DMS79 treated with DMSO at 0.1 percent for 48 hours (cell line): ENCODE measurements at places on chromosomes 2 and 18.

DNA sequence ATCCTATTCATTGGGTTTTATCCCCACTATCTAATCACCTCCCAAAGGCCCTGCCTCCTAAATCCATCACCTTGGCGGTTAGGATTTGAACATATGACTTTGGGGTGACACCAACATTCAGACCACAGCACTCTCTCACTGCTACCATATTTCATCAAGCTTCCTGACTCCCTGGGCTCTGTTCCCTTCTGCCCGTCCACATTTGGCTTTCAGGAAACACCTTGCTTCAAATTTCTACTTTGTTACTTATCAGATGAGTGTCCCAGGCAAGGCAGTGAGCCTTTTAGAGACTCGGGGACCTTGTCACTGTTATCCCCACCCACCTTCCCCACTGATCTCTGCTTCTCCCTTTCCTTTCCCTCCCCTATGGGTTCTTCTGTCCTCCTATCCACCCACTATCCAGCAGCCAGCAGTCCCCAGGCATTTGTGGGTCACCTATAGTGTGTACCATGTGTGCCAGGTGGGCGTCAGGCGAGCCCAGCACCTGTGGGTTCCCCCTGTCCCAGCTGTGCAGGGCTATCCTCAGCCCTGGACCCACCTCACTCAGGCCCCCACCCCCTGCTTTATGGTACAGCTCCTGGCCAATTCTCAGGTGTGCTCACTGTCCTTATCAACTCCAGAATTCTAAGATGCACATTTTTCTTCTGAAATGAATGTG is 230.9 kb downstream of the LOXHD1 start:
- no peak for DNase-seq

DNA sequence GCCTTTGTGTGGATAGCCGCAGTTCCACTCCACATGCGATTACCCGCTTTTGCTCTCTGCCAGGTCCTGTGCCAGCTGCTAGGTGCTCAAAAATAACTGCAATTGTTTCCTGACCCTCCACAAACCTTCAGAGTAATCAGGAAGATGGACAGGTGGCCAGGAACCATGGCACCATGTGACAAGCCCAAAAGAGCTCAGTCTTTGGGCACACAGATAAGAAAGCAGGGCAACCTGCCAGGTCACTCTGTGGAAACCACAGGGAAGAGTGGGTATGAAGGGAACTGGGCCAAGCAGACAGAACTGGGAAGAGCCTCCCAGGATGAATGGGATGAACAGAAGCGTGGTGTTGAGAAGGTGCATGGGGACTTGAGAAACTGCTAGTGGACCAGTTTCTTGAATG is 79.4 kb upstream of the AGAP1 start:
- peak; percentile 87 for DNase-seq

DNA sequence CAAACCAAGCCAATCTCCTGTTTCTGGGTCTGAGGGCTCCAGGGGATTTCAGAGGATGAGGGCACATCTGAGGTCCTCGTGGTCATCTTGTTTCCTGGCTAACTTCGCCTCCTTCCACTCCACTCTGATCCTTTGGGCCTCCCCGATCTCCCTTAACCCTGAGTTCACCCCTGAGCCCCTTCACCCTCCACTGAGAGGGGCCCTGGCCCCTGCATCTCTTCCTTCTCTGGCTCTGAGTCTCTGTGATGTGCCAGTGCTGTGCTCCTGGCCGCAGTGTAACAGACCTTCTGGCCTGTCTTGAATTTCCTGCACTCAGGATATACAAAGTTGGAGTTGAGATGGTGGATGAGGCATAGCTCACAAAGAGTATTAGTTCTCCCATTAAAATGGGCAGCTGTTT is 84.7 kb upstream of the BOD1L2 start:
- DNase-seq, result no peak

DNA sequence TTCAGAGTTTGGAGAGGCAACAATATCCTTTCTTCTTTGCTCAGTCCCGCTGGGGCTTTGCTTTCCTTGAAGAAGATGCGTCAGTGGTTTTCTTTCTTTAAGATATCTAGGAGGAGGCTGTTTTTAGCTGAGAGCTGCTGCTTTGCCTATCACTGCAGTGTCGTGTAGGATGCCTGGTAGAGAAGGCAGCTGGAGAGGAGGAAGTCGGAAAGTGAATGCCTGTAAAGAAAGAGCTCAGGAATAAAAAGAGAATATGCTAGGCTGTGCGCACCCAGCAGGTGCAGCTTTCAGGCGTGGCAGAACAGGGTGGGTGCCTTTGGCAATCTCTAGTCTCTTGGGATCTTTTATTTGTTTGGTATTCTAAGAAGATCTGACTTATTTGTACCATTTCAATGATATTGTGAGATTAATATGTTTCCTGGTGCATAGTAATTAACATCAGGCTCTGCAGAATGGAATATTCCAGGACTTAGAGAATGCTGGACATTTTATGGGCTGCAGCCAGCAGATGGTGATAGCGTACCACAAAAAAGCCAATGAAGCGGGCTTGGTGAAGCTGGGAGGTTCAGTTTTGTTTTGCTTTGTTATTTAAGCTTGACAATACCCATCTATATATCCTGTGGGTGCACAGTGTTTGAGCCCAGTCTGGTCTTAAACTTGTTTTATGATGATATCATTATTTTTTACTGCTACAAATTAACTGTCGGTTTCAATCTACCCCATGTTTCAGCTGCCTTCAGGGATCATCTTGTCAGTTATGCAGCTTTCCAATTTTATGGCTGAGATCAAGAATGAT is 34.9 kb downstream of the CAVIN2 start:
- peak; percentile 57 for DNase-seq

- DNase-seq, result no peak
Measured at GRCh38 chr2:108553209-108553919, 19.1 kb downstream of the LIMS1 start.

GRCh38 chr18:75016025-75016717 is 192.8 kb downstream of the PTGR3 start:
- DNase-seq, result no peak
